T-helper 1 cell (primary cell): ENCODE measurements at places on chromosomes 7 and 10.

GRCh38 chr10:117217196-117217761 is 20.0 kb downstream of the KCNK18 start:
- DNase-seq: no peak

DNA sequence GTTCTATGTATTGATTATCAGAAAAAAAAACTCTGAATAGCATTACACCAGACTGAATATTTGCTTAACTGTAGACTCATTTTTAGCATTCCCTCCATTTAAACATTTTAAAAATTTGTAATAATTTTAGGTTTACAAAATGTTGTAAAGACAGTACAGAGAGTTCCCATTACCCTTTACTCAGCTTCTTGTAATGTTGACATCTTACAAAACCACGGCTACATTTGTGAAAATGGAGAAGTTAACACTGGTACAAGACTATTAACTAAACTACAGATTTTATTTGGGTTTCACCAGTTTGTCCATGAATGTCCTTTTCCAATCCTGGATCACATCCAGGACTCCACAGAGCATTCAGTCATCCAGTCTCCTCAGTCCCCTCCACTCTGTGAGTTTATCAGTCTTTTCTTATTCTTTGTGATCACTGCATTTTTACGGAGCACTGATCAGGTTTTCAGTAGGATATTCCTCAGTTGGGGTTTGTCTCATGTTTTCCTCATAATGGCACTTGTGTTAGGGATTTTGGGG is 130.0 kb upstream of the EEPD1 start:
- no peak for DNase-seq

DNA sequence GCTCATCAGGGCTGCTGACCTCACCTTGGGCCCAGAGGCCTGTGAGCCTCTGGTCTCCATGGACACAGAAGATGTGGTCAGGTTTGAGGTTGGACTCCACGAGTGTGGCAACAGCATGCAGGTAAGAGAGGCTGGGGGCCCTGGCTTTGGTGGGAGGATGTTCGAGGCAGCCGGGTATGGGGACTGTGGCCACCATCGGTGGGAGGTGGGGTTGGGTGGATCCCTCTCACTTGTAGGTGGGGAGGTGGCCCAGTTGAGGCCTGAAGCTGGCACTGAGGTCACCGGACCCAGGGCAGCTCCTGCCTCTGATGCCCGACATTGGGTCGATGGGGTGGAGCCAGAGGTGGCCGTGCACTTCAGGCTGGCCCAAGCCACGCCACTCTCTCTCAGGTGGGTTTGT is 406 bp downstream of the ZP3 start:
- no peak for DNase-seq

- no peak for DNase-seq
These were observed 68.7 kb upstream of the PAPSS2 start for GRCh38 chr10:87590705-87591588.

DNA sequence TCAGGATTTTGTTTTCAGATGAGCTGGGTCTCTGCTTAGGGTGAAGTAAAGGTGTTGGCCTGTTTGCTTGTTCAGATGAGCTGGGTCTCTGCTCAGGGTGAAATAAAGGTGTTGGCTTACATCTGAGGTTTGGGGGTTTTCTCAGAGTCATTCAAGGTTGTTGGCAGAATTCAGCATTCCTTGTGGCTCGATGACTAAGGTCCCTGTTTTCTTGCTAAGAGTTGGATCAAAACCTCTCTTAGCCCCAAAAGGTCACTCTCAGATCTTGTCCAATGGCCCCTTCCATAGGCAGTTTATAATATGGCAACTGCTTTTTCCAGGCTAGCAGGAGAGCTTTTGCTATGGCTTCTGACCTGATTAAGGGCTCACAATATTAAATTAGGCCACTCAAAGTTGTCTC is 106.6 kb downstream of the ADAM22 start:
- DNase-seq: no peak

DNA sequence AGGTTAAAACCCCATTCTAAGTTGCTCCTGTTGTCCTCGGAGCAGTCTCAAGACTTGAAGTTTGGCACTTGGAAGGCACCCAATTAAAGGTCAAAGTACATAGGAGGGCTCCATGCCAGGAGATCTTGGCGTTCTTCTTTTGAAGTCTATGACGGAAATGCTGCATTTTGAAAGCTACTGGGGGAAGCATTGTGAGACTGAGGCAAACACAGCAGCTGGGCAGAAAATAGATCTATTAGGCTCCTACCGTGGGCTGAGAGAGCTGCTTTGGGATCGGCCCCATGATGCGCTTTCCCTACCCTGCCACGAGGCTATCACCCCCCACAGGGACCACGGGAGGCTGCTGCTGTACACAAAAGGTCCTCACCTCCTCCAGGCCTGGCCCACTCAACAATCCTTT is 20.0 kb downstream of the KIAA1549 start:
- no peak for DNase-seq

GRCh38 chr10:110388687-110389052 is 84.0 kb upstream of the SMNDC1 start:
- no peak for DNase-seq

DNA sequence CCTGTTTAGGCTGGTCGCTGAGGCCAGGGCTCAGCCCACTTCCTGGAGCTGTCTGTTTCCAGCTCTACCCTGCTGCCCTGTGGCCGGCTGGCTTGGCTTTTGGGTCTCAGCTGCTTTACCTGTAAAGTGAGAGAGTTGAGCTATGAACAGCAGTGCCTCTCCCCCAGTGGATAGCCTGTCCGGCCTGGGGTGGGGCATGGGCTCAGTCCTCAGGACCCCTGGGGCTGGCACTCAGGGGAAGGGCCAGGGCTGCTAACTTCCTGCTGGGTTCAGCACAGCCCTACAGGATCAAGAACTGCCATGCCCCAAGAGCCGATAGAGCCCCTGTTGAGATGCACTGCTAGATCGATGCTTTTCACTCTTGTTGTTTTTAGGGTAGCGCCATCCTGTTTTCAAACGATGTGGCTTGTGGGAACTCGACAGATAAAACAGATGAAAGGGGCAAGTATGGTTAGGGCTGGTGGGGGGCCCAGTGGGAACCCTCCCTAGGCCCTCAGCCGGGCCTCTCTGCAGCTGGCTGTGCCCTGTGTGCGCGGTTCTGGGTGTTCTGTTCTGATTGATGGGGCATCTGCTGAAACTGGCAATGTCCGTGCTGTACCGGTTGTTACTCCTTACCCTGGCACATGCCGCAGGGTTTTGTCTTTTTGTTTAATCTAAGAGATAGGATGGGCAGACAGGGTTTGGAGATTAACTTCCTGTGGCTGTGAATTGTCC is 10.0 kb upstream of the SFRP5 start:
- DNase-seq: no peak

- DNase-seq: no peak
These were observed 149.4 kb downstream of the WDR37 start for GRCh38 chr10:1205450-1206030.

GRCh38 chr7:39927018-39927417 is 23.0 kb upstream of the CDK13 start:
- DNase-seq: no peak

DNA sequence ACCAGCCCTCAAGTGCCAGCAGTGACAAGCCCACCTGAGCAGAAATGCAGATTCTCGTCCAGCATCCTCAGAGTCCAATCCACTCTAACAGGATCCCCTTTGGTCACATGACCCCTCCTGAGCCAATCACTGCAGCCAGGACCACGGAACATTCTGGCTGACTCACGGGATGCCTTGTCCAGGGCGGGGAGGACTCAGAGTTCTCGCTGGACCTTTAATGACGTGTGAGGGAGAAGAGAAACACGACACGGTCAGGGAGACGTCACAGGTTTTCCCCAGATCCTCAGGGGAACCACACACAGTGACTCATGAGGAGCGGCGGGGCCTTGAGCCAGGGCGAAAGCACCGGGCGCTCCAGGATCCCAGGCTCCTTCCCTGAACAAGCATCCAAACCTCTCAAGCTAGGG is 155.7 kb downstream of the PTPRN2 start:
- DNase-seq: no peak

DNA sequence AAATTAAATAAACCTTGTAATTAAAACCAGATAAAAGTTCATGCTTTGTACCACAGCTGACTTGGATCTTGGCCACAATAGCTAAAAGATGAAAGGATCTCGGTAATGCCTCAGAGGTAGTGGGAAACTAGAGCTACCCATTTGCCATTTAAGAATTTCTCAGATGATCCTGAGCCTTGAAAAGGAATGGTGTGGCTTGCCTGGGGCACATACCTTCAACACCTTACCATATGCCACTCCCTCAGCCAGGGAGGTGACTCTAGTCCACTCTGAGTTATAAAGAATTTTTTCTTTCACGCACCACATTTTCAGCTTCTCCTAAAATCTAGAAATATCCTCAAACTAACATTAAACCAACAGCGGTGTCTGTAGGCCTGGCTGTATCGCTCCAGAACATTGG is 516.3 kb upstream of the TEX47 start:
- no peak for DNase-seq

DNA sequence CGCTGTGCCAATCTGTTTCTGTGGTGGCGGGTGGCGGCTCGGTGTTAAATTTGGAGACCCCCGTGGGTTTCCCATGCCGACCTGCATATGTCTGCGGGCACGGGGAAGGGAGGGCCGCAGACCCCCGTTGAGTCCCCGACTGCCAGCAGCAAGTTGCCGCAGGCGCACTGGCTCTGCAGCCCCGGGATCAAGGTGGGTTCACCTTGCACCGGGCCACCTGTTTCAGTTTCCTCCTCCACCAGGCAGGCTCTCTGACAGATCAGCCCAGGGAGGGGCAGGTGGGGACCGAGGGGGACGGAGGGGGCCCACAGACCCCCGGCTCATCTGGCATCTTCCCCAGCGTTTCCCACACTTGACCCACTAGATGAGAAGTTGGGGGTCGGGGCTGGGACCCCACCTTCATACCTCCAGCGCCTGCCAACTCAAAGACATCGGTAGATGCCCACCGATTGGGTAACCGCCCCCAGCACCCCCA is 95.9 kb downstream of the CUX1 start:
- DNase-seq: no peak

GRCh38 chr7:98357751-98358161 is 43.1 kb downstream of the BAIAP2L1 start:
- DNase-seq: no peak

- DNase-seq: no peak
These were observed 49.9 kb upstream of the CAMK2B start for GRCh38 chr7:44375236-44375699.

DNA sequence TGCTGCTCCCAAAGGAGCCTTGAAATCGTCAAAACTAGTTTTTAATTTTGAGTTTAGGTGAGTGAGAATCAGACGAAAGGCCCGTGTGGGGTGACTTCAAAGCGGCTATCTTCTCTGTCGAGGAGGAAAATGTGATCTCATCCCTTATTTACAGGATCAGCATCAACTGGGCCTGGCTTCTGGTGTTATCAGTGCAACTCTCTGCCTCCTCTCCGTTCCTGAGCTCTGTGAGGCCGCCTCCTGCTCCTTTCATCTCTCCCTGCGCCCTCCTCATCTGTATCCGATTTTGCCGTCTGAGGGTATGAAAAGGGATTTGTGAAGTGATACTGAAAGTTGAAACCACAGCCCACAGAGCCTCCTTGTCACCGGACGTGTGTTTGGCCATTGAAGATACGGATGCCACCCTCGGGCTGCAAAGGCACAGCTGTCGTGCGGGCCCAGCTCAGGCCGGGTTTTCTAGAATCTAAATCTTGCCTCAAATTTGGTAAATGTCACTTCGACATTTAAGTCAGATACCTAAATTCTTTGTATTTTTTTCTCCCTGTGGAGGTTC is 408.7 kb upstream of the ADARB2 start:
- DNase-seq: no peak

- no peak for DNase-seq
These were observed 1012.5 kb downstream of the NRG3 start for GRCh38 chr10:82887488-82887887.
